ENCODE measurements at places on chromosomes 1 and 21.

- DNase-seq, result no peak
These were observed 123.2 kb downstream of the NR5A2 start for GRCh38 chr1:200150721-200151120.

- no peak for DNase-seq
These were observed 25.2 kb downstream of the SLC66A1 start for GRCh38 chr1:19337289-19337688.

DNA sequence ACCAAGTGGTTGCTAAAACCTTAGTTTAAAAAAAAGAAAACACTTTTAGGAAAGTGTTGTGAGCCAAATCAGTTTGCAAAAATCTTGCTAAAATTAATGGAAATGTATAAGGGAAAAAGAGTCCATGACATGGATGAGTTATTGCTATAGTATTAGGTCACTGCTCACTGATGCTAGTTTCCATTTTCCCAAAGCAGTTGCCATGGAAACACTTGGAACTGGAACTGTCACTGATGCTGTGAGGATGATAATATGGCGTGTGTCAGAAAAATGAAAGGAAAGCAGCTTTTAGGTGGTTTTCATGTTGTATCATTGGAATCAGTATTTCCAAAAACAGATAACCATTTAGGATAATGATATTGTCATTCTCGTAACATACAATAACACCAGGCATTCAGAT is 104.4 kb downstream of the PHTF1 start:
- no peak for DNase-seq

- no peak for DNase-seq
These were observed 155.4 kb upstream of the DUSP10 start for GRCh38 chr1:221897321-221897721.

DNA sequence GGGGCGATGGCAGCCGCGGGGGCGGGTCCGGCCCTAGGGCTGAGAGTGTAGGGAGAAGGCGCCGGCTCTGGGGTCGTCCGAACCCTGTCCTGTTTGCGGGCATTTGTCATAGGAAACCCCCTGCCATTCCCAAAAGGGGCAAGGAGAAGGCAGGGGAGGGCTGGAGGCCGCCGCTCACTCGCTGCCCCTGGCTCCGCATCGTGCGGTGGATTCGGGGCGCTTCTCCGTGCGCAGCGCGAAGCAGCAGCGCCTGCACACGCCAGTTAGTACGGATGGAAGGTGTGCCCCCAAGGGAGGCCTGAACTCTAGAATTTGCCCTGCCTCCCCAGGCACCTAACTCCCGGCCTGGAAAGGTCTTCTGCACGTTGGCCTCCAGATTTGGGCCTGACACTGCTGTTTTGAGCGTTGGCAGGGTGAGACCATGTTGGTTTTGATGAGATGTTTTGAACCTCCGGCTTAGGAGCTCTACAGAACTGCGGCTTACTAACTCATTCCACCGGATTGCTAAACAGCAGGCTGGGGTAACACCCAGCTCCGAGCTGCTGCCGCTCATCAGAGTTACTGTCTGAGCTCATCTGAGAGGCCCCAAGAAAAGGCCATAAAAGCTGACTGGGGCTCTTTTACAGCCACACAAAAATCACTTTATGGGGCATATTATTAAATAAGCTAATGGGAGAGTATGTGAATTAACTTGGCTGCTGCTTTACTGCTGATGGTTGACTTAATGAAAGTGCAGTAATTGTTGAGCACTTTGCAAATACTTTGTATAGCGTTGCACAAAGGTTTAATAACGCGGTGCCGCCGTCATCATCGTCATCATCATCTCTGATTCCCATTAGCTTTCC is 987 bp downstream of the GPR137B start:
- peak; percentile 30 for DNase-seq

GRCh38 chr1:55816456-55817426 is 601.6 kb upstream of the USP24 start:
- DNase-seq, result no peak

GRCh38 chr1:193241132-193241827 is 54.9 kb upstream of the B3GALT2 start:
- DNase-seq, result no peak

- DNase-seq, result no peak
These were observed 105.5 kb downstream of the NUF2 start for GRCh38 chr1:163427279-163427678.

DNA sequence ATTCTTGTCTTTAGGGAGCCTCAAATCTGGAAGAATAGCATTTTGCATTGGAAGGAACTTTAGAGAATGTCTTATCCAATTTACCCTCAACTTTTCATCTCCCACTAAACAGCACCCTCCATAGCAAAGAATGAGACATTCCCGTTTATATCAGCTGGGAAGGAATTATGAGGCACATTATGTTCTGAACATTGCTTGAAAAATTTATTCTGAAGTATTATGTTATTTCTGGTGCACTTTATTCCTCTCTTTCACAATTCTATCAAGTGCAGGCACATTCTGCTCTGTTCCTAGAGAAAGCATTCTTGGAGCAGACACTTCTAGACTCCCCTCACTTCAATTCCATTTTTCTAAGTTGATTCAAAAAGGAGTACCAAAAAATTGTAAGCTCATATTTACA is 147.9 kb downstream of the EDEM3 start:
- DNase-seq, result no peak
